ENCODE measurements at places on chromosomes 3 and 15. TPM values are rescaled to one million over a fixed set of nuclear protein-coding genes. Genes with fewer than 3 reads are reported as not detected.

GRCh38 chr3:162546910-162547309, 1050.3 kb downstream of the OTOL1 start:
- DNase-seq: no peak

DNA sequence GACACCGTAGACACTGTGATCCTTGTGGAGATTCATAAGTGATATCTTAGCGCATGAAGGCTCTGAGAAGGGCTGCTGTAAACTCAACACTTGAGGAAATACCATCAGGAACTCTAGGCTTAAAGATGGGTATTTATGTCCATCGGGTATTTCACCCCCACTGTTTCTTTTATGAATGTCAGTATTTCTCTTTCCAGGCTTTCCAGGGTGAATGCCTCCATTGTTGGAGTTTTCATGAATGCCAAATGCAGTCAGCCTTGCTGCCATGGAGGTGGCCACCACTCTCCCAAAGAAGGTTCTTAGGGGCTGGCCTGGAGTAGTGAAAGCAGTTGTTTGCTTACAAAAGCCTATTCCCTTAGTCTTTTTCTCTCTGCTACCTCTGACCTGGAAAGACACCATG, 259.2 kb downstream of the SLCO3A1 start:
- no peak for DNase-seq

DNA sequence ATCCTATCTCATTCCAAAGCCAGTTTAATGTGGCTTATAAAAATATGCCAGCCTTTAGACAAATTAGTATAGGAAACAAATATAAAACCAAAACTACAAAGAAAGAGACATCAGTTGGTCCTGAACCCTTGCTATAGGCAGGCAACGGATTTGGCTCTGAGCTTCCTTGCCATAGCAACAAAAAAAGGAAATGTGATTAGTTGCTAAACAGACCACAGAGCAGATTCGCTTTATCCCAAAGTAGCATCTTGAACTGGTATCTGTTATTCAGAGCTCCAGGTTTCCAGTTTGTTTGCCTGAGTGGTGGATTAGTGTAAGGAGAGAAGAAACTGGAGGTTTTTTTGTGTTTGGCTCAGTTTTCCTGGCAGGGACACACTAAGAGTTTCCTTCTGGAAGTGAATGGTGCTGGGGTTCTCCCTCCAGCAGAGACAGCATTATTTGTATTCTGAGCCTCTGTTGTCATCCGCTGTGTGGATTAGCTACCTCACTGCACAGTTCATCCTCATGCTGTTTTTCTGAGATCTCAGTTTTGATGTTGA, 44.1 kb downstream of the CHST2 start:
- DNase-seq: no peak

GRCh38 chr3:113268311-113268710, 57.0 kb downstream of the BOC start:
- DNase-seq: no peak

- DNase-seq: no peak
Observed at GRCh38 chr3:58749948-58750347, 83.4 kb upstream of the FAM3D start.

GRCh38 chr3:129795186-129796010, 98.1 kb downstream of the TMCC1 start:
- no peak for DNase-seq

DNA sequence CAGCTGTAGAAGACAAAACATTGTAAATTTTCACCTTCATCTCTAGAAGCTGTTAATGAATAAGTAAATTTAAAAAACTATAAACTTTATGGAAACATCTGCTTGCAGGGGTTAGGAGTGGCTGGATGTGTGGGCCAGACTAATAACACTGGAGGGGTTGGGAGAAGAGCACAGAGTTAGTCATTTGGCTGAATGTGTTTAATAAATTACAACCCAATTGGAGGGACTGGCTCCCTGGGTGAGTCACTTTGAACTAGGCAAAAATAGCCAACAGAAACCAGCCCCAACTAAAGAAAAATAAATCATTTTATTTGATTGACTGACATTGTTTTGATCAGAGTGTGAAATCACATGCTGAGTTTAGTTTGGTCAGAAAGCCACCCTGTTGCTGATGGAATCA, 21.8 kb downstream of the DGKG start:
- no peak for DNase-seq

- no peak for DNase-seq
Observed at GRCh38 chr15:77749236-77749997, 116.7 kb upstream of the LINGO1 start.

DNA sequence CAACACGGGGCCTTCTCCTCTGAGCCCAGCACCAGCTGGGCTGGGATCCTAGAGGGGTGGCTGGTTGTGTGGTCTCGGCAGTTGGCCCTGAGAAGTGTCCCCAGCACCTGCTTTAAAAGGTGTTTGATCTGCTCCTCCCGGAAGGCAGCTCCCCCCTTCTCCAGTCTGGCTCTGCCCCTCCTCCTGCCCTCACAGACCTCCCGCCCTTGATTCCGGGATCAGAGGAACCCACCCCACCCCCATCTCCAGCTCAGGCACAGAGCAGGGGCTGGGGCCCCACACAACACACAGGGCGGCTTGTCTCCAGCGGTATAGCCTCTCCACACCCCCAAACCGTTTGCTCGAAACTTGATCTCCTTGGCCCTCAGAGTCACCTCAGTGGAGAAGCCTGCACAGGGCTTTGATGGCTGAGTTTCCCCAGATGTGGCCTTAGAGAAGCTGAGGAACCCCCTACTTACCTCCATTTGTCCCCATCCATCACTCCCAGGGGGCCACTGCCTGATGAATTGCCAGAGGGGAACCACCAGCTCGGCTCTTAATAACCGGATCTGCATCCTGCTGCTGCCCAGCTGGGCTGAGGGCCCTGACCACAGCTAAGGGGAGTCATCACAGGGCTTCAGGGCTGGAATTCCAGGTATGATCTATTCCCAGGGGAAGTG, 6.4 kb upstream of the STRA6 start:
- no peak for DNase-seq

DNA sequence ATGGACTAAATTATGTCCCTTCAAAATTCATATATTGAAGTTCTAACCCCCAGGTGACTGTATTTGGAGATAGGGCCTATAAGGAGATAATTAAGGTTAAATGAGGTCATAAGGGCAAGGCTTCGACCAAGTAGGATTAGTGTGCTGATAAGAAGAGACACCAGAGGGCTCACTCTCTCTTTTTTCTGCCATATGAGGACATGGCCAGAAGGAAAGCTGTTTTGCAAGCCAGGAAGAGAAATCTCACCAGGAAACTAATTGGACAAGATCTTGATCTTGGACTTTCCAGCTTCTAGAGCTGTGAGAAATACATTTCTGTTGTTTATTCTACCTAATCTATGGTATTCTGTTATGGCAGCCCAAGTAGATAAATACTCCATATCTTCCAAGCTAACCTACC, 503.6 kb upstream of the NAALADL2 start:
- no peak for DNase-seq

- no peak for DNase-seq
Observed at GRCh38 chr15:73605759-73606436, 27.3 kb downstream of the NPTN start.

- no peak for DNase-seq
Observed at GRCh38 chr3:48896936-48897335, 1.7 kb downstream of the SLC25A20 start.

DNA sequence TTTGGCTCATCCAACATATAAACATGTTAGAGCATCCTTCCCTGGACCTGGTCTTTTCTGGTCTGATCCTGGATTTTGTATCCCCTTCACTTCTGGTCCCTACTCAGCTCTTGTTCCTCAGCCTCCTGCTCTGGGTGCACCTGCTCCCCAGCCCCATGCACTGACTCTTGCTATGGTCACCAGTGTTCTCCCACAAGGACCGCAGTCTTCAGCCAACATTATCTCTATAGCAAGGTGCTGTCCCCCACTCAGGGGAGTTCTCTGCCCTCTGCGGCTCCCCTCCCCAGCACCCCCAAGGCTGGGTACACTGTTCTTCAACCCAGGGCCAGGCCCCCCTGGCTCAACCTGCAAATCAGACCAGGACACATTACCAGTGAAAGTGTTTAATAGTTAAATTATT, 80.2 kb downstream of the SEC22A start:
- no peak for DNase-seq

- DNase-seq: peak; percentile 18
Observed at GRCh38 chr3:187005827-187006481, 75.6 kb downstream of the ST6GAL1 start.

GRCh38 chr15:72176159-72176558, 21.4 kb downstream of the GRAMD2A start:
- peak; percentile 60 for DNase-seq

GRCh38 chr3:126134219-126134975, 46.0 kb downstream of the ALDH1L1 start:
- DNase-seq: peak; percentile 79

STRIT1 gene
- not detected for total RNA-seq

EFHB gene
- total RNA-seq: 8.4 TPM

RARRES1 gene
- total RNA-seq: 264 TPM

DLL4 gene
- 33.3 TPM for total RNA-seq

SUSD5 gene
- total RNA-seq: 1.6 TPM

ZNF662 gene
- 19.0 TPM for total RNA-seq

IL5RA gene
- total RNA-seq: 0.49 TPM

PLSCR5 gene
- total RNA-seq: not detected

MAP1A gene
- 32.4 TPM for total RNA-seq

ATP13A5 gene
- not detected for total RNA-seq

Data from sciatic nerve (tissue), 2 donors.